Stimulated activated naive CD8-positive, alpha-beta T cell treated with anti-CD3 and anti-CD28 coated beads, Interleukin-15, amount 100 ng/mL, for 72 hours (primary cell): ENCODE measurements at places on chromosomes 1 and 21.

- no peak for DNase-seq
Observed at GRCh38 chr1:116379674-116380498, 6.8 kb downstream of the ATP1A1 start.

GRCh38 chr21:45319461-45320211 lies 31.9 kb upstream of the POFUT2 start:
- DNase-seq, result no peak

DNA sequence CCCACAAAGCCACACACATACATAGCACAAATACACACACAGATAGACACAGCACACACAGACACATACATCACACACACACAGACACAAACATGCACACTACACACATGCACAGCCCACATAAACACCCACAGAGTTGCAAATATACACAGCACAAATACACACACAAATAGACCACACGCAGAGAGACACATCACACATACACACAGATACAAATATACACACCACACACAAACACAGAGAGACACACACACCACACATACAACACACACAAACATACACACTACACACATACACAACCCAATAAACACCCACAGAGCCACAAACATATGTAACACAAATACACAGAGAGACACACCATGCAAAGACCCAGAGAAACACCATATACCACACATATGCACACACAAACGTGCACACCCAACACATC lies 154.9 kb downstream of the GLUL start:
- DNase-seq, result no peak

DNA sequence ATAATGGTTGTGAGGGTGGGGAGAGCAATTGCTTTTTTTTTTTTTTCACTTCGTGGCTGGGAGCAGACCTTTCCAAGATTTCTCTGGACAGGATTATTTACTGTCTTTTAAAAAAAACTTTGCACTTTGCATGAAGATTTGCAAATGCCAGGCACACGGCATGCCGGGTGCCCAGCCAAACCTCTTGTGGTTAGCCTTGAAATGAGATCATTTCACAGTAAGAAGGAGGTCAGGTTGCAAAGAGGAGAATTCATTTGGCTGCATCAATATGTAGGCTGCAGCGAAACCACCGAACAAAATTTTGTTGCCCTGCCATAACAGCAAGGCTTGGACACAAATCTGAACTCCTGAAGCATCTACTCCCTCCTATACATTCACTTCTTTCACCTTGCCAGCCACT lies 36.5 kb upstream of the KCND3 start:
- DNase-seq, result no peak

GRCh38 chr1:224639426-224639975 lies 23.4 kb downstream of the CNIH3 start:
- no peak for DNase-seq

- no peak for DNase-seq
Observed at GRCh38 chr1:54745274-54745673, 19.0 kb downstream of the PARS2 start.

GRCh38 chr1:213055767-213056166 lies 4.7 kb downstream of the RPS6KC1 start:
- no peak for DNase-seq
